ENCODE measurements at places on chromosomes 5 and 9.

DNA sequence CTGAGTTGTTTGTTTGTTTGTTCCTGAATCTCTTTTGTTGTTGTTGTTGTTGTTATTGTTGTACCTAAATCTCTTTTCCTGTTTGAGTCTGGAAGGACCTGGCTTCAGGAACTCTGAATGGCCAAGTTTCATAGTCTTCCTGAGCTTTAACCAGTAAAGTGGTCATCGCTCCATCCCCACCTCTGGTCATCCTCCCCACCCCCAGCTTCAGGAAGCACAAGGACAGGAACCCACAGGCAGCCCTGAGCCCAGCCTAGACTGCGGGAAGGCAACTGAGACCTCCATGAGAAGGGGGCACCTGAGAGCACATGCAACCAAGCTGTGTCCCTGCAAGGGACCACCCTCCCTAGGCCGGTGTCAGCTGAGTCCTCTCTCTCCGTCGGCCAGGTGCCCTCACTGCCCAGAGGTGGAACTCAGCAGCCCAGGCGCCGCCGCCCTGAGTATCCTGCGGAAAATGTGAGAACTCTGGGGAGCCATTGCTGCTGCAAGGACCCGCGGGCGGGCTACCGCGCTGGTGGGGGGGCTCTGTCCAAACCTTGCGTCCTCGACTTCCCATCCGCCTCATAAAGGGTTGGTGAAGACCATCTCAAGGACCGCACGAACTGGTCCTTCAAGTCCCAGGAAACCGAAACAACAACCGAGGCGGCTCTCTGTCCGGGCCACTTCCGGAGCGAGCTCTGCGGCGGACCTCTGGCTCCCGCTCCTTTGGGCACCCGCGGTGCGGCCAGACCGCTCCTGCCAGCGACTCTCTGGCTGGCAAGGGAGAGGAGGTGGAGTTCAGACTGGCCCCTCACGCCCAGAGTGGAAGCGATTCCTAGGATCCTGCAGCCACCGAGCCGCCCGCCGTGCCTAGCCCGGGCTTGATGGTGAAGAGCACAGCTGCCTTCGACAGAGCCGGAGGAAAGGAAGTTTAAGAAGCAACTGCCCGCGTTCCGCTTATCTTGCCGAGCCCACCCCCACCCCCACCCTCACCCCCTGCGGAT, 4.2 kb downstream of the BARX1 start:
- DNase-seq, result peak; percentile 59

DNA sequence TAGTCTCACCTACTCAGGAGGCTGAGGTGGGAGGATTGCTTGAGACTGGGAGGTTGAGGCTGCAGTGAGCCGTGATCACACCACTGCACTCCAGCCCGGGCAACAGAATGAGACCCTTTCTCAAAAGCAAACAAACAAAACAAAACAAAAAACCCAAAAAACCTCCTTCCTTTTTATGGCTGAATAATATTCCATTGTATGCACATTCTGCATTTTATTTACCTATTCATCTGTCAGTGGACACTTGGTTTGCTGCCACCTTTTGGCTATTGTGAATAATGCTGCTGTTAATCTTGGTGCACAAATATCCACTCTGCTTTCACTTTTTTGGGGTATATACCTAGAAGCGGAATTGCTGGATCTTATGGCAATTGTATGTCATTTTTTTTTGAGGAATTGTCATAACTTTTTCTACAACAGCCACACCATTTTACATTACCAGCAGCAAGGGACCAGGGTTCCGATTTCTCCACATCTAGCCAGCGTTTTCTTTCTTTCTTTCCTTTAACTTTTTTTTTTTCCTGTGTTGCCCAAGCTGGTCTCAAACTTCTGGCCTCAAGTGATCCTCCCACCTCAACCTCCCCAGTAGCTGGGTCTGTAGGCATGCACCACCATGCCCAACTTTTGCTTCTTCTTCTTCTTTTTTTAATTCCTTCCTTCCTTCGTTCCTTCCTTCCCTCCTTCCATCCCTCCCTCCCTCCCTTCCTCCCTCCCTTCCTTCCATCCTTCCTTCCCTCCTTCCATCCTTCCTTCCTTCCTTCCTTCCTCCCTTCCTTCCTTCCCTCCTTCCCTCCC, 30.6 kb downstream of the NKX2-5 start:
- peak; percentile 61 for DNase-seq

GRCh38 chr9:136861874-136862457, 4.1 kb downstream of the EDF1 start:
- no peak for DNase-seq

- DNase-seq, result no peak
Measured at GRCh38 chr5:6449465-6450158, 953 bp downstream of the UBE2QL1 start.

DNA sequence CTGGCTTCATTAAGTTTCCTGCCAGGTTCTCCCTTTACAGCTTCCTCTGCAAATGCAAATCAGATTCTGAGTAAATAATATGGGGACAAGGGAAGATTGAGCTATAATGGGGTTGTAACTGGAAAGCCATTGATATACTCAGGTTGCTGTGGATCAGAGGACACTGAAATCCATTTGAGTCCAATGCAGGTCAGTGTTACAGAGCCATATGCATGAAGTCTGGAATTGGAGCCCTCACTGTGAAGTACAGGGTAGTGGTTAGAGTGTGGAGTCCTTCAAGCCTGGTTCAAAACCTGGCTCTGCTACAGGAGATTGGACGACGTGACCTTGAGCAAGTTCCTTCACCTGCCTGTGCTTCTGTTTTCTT, 48.7 kb downstream of the TIMD4 start:
- no peak for DNase-seq

DNA sequence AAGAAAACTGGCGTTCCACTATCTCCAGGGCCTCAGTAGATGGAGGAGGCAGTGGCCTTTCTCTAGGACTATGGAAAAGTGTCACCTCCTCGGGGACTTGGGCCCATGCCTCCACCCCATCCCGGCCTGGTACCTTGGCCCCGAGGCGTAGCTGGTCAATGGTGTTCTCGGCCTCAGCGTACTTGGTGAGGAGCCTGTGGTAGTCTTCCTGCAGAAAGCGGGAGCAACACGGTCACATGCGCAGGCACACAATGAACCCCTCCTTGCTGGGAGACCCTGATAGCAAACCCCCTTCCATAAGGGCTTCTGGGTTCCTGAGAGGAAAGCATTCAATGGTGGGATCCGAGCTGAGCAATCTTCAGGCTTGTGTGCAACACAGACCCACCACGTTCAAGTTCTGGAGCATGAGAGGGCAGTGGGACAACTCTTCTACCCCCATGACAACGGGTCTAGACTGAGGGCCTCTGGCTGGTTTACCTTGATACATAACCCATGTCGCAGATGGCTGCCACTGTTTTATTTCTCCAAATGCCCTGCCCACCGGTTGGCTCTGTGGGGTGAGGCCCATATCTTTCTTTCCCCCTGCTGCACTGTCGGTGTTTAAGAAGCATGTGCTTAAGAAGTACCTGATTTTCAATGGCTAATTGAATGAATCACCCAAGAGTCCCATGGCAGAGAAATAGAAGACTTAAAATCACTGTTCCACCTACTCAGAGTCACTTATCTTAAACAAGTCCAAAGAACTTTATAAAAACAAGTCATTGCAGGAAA, 13.6 kb downstream of the AKNA start:
- DNase-seq, result no peak

DNA sequence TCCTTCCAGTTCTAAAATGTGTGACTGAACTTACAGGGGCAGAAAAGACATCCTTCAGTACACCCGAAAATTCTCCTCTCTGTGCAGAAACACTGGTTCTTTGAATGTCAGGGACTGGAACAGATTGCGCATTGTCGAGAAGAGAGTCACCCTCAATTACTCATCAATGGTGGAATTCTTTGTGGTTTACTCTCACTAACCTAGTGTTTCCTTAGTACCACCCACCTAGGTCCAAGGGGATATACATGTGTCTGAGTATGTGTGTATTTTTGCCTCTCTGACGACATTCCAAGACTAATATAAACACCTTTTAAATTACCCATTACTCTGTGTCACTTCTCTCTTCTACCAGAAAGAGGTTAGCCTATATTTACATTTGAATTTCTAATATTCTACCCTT, 660.8 kb downstream of the TLE1 start:
- DNase-seq, result peak; percentile 91

DNA sequence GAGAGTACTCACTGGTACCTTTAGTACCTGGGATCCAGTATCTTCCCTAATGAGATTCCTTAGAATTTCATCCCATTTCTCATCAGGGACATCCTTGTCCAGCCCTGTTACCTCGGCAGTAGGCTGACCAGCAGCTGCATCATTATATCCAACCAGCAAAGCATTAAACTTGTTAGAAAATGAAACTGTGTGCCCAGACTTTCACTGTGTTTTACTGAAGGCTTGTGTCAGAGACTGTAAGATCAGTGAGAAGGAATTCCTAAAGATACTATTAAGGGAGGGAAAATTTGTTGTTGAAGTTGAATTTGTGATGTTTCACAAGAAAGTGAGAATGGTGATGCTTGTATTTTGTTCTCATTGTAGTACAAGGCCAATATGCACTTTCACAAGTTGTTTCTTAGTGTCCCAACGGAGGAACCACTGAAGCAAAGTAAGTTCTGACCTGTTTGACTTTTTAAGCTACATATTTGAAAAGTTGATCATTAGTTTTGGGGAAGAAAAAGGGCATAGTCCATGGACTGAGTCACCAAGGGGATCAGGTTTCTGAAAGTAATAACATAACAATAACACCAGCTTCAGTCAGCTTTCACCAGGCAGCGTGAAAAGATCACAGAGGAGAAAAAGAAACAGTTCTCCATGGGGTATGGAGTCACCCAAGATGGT, 48.8 kb downstream of the GRAMD2B start:
- peak; percentile 88 for DNase-seq

DNA sequence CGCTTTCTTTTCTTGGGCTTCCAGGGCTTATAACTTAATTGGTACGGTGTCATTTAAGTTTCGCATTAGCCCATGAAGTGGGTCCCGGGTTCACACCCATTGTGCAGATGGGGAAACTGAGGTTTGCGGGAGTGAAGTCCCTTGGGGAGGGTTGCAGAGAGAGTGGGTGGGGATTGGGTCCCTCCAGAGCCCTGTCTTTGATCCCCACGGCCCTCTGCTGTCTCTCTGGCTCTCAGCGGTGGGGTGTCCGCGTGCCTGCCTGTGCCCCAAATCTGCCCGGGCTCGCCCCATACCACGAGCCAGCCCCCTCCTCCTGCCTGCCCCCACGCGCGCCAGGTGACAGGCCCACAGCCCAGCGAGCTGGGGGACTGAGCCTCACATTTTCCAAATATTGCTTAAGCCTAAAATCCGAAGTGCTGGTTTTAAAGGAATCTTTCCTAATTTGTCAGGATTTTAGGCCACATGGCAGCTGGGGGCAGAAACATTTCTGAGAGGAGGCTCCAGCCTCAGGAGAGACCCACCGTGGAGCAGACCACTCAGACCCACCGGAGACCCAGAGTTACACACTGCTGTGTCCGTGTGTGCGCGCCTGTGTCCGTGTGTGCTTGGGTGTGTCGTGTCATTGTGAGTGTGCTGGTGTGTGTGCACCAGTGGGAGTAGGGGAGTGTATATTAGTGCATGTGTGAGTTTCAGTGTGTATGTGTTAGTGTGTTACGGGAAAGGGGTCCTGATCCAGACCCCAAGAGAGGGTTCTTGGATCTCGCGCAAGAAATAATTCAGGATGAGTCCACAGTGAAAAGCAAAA, 159.5 kb upstream of the IER5L start:
- DNase-seq, result no peak

GRCh38 chr9:98563212-98563907, 145.4 kb downstream of the GABBR2 start:
- no peak for DNase-seq

- no peak for DNase-seq
Measured at GRCh38 chr9:690517-691111, 150.9 kb upstream of the DMRT1 start.

GRCh38 chr5:132807163-132807838, 5.8 kb upstream of the SOWAHA start:
- no peak for DNase-seq

DNA sequence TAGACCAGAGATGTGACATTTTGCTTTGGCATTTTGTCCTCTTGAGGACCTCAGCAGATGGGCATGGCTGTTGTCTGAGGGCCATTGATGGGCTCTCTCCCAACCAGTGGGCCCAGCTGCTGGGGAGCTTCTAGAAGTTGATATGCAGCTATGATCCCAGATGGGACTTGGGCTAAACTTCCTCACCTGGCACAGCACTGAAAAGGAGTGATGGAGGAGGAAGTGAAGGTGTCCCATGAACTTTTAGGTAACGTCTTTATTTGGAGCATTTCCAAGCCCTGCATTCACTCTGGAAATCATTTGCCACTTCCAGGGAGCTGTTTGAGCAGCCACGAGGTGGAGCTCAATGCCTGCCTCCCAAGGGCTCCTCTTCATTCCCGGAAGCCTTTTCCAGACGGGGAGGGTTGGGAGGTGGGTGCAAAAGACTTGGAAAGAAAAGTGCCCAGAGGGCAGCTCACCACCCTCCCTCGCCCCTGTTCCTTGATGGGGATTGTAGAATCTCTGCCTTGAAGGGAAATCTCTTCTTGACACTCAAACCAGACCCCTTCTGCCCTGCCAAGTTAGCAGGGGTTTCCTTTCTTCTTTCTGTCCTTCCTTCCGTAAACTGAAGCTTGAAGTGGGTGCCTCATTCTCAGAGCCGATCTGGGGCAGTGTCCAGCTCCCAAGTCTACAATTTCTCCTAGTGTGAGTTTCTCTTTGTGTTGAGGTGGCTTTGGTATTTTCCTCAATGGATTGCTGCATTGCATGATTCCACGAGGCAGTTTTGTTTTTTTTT, 18.1 kb upstream of the NEUROG1 start:
- DNase-seq, result peak; percentile 66

DNA sequence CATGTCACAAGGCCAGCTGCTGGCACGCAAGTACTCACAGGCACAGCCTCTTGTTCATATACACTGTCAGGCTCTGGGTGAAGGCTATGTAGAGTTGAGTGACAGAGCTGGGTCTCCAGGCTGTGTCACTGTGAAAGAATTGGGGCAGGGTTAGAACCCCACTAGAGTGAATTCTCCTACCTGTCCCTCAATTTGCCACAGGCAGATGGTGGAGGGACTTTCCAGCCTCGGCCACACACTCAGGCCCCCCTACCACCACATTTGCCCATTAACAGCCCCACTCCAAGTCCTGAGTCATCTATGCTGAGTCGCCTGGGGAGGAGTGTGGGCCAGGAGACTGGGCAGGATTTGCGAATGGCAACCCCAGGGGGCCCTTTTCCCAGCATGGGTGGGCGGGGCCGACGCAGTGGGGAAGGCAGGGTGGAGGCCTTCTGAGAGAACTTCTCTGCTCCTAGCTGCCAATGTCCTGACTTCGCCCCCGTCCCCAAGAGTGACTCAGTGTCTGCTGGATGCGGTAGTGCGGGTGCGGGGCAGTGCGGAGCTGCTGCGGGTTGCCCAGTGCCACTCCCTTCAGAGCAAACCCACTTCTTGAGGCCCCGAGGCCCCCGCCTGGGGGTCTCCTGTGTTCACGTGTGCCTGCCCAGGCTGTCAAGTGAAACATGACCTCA, 50.3 kb upstream of the PSD2 start:
- DNase-seq, result peak; percentile 96

GRCh38 chr9:93093877-93094657, 1.9 kb upstream of the CARD19 start:
- no peak for DNase-seq

All from GM23248 (cell line).